ENCODE measurements at places on chromosomes 3 and 15.
A peak's percentile ranks its signal among the peaks of the same experiment; 100 is the strongest.

DNA sequence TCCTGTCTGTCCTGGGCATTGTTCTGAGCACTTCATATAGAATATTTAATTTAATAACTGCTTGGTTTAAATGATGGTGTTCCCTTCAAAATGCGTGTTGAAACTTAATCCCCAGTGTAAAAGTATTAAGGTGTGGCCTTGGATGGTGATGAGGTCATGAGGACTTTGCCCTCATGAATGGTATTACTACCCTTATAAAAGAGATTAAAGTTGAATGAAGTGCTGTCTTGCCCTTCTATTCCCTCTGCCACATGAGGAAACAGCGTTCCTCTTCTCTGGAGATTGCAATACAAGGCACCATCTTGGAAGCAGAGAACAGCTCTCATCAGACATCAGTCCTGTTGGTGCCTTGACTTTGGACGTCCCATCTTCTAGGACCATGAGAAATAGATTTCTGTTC, 374.4 kb downstream of the PTPRG start:
- DNase-seq = no peak

- peak; percentile 29 for DNase-seq
Measured at GRCh38 chr3:152352554-152352953, 83.8 kb downstream of the MBNL1 start.

DNA sequence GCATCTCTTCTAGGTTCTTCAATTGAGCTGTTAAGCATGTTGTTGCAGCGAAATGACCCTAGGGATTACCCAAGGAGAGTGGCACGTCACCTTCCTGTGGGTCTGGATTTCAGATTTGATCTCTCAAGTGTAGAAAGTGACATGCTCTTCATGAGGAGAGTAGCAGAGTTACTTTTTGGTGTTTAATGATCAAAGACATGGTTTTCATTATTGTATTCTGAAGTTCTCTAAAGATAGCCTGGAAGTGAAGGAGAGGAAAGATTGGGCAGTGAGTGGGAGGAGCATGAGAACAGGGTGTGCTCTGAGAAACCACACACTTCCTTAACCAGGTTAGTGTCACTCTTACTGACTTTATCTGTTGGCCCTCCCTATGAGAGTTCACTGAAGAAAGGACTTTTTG, 153.6 kb downstream of the AKAP13 start:
- no peak for DNase-seq

DNA sequence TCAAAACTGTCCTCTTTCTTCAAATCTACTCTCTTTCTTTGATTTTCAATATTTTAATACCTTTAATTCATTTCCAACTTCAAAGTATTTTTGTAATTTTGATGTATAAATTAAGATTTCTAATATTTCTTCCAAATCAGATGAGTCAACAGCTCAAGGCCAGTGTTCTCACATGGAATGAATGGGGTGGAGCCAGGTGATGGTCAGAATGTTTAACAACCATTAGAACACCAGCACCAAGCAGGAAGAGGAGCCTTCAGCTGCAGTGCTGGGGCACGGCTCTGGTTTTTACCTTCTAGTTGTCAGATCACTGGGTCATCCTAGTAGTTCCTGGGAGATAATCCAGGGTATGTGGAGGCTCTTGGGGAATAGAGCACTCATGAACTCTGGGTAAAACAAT, 494.5 kb upstream of the PDZRN3 start:
- no peak for DNase-seq

DNA sequence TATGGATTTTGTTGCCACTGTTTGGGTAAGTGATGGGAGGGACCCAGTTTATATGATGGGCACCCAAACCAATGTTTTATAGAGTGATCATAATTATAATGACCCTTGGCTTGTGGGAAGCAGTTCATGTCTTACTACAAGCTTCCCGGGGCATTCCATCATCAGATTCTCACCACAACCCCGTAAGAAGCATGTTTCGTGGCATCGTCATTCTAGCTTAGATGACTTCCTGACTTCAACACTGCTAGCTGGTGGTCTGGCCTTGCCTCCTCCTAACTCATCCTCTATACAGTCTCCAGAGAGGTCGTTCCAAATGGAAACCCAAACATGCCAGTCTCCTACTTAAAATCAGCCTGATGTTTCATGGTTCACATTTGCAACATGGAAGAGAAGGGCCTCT, 226.9 kb downstream of the ADAMTS9 start:
- no peak for DNase-seq

GRCh38 chr15:53031469-53031868, 241.3 kb upstream of the ONECUT1 start:
- DNase-seq = no peak
